ENCODE measurements at places on chromosomes 4 and X.

DNA sequence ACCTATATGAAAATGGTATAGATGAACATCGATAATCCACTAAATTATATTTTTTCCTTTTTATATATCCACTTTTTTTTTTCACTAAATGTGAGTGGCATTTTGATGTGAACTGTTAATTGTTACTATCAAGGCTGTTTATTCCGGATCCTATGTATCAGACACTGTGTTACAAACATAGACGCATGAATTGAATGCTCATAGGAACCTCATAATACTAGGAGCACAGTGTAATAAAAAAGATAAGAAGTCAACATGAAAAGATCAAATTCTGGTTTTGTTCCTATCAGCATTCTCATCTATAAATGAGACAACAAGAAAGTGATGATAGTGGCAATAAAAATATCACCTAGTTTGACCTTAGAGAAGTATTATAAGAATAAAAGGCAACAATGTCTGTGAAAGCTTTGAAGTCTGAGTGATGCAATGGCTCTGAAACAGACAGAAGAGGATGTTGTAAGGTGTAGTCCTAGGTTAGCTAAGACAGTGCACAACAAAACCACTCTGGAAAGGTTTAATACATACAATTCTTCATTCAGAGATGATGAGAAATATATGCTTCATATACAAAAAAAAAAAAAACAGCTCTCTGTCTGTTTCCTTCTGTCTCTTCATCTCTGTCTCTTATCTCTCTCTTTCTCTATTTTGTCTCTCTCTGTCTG, 148.6 kb upstream of the NLGN4X start:
- DNase-seq: no peak

- DNase-seq: no peak
Observed at GRCh38 chrX:102892103-102892502, 45.0 kb upstream of the RAB40AL start.

DNA sequence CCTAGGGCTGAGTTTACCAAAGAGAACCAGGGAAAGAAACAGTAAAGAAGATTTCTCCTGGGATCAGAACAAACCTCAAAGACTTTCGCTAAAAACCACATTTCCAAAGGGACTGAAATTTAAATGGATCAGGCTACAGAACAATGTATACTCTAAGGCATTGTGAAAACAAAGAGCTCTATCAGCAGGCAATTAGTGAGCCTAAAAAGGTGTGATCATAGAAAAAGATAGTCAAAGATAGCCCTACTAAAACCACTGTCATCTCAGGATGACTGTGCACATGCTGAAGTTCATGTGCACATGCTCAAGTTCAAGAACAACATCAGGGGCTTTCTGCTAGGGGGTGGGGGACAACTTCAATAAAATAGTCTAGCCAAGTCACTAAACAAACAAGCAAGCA, 12.9 kb upstream of the SMIM10L2A start:
- no peak for DNase-seq

- DNase-seq: no peak
Observed at GRCh38 chrX:153530411-153531129, 13.1 kb downstream of the ATP2B3 start.

GRCh38 chr4:74665346-74665745, 129.0 kb downstream of the BTC start:
- no peak for DNase-seq

DNA sequence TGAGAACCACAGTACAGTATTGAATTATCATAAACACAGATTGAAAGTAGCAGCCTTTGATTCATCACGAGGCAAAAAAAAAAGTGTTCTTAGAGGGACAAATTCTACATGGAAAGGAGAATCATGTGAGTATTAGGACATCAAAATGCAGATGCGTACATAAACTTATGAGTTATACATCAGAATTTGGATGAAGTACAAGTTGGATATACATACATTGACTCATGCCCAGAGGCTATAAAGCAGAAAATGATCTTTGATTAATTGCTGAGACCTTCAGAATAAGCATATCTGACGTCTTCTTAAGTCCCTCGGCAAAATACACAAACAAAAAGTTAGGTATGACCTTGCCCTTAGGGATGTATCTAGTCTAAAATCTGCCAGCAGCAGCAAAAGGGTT, 206.4 kb downstream of the LDB2 start:
- DNase-seq: no peak

- DNase-seq: no peak
Observed at GRCh38 chr4:118834960-118835569, 861 bp downstream of the SEC24D start.

GRCh38 chr4:105453550-105454205, 20.2 kb downstream of the PPA2 start:
- DNase-seq: no peak

- DNase-seq: no peak
Observed at GRCh38 chr4:186699881-186700397, 23.7 kb downstream of the FAT1 start.

DNA sequence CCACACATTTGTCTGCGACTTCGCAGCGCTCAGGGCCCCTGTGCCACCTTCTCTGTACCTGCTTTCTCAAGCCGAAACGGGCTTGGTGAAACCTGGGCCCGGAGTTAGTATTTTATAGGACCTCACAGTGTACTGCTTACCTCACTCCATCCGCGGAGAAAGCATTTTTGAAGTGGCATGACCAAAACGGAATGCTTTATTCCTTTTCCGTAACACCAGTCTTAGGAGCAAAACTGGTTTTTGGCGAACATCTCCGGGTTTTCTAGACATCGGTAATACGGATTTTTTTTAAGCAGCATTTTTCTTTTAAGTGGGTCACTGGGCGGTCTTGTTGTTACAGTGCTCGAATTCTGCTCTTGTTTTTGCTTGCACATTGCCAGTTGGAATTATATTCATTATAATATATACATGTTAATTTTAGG, 3.6 kb downstream of the ZIC3 start:
- DNase-seq: no peak

GRCh38 chrX:154441564-154441963, 2.4 kb upstream of the FAM50A start:
- DNase-seq: no peak

GRCh38 chr4:174324725-174325124, 41.0 kb downstream of the CEP44 start:
- DNase-seq: no peak

- DNase-seq: no peak
Observed at GRCh38 chr4:180058691-180059215, 2184.4 kb upstream of the TENM3 start.

DNA sequence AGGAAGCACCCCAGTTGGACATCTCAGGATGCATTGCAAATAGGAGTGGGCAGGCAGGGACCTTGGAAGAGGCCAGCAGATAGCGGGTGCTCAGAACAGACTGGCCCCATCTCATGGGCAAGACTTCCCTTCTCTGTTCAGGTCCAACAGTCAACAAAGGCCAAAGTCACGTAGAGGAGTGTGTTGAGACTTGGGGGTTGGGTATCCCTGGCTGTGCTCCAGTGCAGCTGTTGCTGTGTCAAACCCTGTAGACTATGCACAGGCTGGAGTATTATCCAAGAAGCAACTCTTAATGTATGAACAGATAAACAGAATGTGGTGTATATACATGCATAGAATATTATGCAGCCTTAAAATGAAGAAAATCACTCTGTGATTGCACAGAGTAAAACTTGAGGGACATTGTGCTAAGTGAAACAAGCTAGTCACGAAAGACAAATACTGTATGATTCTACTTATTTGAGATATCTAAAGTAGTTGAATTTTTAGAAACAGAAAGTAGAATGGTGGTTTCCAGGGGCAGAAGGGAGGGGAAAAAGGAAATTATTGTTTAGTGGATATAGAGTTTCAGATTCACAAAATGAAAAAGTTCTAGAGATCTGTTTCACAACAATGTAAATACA, 192.1 kb upstream of the LCORL start:
- no peak for DNase-seq

GRCh38 chrX:13059637-13060499, 15.4 kb upstream of the FAM9C start:
- DNase-seq: no peak

DNA sequence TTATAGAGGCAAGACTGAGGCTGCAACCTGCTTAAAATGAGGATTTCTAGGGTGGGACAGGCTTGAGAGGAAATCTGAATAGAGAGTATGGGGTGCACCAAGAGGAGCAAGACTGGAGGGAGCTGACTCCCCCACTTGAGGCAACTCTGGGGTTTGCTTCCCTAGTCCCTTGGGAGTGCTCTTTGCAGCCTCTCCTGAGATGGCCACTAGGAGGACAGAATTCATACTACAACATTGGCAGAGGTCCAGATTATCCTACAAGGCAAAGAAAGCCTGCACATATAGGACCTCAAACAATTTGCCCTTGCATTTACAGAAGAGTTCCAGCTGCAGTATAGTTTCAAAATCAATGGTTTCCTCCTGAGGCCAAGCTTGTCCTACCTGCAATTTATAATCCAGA, 830.9 kb downstream of the TECRL start:
- DNase-seq: no peak

DNA sequence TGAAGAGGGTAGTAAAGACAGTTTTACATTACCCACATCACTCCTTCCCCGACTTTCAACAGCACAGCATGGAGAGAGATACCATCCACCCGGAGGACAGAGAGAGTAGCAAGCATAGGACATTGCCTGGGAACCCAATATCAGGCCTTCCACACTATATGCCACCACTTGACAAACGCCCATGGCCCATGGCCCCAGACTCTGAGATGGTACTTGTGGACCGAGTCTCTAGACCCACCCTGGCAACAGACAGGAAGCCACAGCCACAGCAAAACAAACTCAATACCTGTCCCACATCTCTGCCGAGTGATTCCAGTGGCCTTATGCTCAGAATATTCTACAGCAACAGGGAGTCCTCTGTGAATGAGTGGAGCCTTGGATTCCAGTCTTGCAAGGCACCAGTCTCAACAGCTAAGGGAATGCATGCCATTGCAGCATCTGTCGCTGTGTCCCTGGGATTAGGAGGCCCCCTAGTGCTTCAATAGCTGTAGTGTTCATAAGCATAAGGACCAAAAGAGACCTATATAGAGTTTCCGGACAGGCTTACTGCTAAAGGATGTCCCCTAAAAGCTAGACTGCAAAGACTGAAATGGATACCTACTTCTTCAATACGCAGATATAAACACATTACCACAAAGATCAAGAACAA, 14.7 kb upstream of the CT55 start:
- no peak for DNase-seq

DNA sequence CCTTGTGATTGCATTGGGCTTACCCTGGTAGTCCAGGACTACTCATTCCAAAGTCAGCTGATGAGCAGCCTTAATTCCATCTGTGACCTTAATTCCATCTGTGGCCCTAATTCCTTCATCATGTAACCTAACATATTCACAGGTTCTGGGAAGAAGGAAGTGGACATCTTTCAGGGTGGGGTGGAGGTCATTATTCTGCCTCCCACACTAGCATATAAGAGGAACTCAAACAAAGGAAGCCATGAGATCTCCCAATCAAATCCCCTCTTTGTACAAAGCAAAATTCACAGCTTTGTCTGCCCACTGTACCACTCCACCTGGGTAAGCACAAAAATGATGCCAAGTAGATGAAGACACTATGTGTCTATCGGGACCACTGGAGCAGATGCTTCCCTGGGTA, 87.3 kb downstream of the SLC2A9 start:
- no peak for DNase-seq

- DNase-seq: no peak
Observed at GRCh38 chrX:662126-662525, 31.5 kb downstream of the SHOX start.

GRCh38 chrX:149881081-149881711, at the start of gene MAGEA8:
Gene MAGEA8 (plus strand): TSS chrX:149881183. CDS start chrX:149884273, 3,090 bp downstream.
- no peak for DNase-seq

- DNase-seq: no peak
Observed at GRCh38 chr4:41569961-41570360, 32.0 kb downstream of the LIMCH1 start.

DNA sequence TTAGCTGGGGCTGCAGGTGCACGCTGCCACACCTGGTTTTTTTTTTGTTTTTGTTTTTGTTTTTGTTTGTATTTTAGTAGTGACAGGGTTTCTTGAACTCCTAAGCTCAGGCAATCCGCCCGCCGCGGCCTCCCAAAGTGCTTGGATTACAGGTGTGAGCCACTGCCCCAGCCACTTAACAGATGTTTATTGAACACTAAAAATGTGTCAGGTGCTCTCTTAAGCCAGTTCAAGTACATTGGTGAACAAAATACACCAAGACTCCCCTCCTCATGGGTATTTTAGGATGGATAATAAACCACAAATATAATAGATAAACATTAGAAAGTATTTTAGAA, 69.9 kb downstream of the TRAPPC11 start:
- DNase-seq: no peak

DNA sequence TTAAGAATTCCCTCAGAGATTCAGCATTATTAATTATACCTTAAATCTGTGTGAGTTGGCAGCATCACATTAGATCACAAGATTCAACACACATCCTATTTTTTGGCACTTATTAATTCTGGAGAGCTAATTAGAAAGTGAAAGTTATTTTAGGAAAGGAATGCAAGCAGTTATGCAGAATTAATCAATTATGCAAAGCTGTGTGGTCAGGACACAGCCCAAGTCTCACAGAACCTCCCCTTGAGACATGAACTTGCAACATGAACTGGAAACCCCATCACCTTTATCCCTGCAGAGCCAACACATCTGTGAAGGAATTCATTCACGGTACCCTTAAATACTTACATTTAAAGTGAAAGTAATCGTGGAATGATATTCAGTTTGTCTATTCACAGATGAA, 80.5 kb downstream of the TSPAN5 start:
- no peak for DNase-seq

DNA sequence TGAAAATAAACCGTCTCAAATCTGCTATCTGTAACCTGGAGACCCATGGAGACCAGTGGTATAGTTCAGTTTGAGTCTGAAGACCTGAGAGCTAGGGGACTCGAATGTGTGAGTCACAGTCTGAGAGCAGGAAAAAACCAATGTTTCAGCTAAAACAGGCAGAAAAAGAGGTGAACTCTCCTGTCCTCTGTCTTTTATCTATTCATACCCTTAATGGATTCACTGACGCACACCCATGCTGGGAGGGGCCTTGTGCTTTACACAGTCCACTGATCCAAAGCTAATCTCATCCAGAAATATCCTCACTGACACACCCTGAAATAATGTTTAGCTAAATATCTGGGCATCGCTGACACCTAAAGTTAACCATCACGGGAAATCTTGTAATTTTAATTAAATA, 297.9 kb downstream of the GPM6A start:
- no peak for DNase-seq

GRCh38 chr4:78529569-78530209, 21.9 kb upstream of the ANXA3 start:
- DNase-seq: no peak

DNA sequence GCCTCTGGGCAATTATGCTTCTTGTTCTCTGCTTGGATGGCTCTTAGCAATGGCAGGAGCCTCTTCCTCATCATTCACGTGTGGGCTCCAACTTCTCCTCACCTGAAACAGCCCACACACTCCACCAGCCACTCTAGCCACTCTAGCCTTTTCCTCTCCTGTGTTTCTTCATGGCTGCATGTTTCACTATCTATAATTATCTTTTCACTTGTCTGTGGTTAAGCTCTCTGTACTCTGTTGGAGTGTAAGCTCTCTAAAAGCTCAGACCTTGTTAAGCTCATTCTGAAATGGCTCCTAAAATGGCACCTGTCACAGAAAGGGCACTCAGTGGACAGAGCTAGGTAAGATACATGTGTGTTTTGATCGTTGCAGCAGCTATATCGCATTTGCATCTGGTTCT, 80.0 kb downstream of the SH3KBP1 start:
- no peak for DNase-seq

GRCh38 chr4:147954850-147955249, 223.0 kb downstream of the ARHGAP10 start:
- DNase-seq: no peak
